ENCODE measurements at places on chromosomes 6 and 20.

DNA sequence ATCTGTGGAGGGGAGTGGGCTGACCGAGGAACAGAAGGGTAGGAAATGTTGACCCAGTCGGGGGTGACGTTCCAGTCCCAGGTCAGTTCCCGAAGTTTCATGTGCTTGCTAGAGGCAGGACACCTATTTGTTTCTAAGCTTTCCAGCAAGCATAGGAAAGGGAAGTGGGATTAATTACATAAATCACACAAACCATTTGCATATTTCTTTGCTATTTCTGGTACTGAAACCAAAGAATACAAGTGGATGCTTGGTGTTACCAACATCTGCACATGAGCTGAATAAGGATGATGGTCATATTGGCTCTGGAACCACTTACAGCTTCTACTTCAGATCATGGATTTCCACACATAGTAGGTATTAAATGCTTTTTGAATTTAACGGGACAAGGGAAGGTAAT is 546.5 kb downstream of the PRKN start:
- DNase-seq, result no peak

- DNase-seq, result no peak
These were observed 623 bp upstream of the SNX9 start for GRCh38 chr6:157822245-157823000.

GRCh38 chr6:121760745-121761144 is 325.3 kb downstream of the GJA1 start:
- DNase-seq, result no peak

GRCh38 chr6:137775720-137776119 is 91.3 kb upstream of the TNFAIP3 start:
- DNase-seq, result no peak

GRCh38 chr20:36629719-36630681 is 16.0 kb downstream of the SLA2 start:
- DNase-seq, result no peak

DNA sequence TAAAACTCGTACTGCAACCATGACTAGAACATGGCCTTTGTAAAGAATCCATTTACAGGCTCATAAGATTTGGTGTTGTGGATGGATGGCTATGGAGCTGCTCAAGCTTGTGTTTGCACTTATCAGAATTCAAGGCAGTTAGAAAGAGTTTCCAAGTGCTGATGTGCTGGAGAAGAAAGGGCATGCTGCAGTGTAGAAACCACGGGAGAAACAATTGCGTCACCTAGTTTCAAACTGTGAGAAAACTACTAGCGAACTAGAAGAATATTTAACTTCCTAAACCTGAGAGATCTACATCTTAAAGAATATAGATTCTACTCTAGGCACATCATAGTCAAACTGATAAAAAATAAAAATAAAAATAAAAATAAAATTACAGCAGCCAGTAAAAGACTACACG is 116.2 kb downstream of the SGK1 start:
- DNase-seq, result no peak

DNA sequence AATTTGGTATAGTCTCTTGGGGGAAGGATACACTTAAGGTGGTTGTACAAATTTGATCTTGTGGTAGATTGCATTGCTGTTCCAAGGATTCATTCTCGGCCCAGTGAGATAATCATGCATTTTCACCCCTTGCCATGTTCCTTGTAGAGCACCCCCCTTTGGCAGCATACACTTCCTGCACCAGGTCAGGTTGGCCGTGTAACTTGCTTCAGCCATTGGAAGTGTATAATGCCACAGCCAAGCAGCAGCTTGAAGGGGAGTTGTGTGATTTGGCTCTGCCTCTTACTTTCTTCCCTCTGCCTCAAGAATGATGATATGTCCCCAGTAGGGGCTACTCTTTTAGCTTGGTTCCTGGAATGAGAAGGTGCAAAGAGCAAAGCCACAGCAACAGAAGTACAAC is 21.9 kb downstream of the CCN2 start:
- DNase-seq, result no peak

- peak; percentile 10 for DNase-seq
These were observed 160.1 kb downstream of the SCP2D1 start for GRCh38 chr20:18973529-18974173.

DNA sequence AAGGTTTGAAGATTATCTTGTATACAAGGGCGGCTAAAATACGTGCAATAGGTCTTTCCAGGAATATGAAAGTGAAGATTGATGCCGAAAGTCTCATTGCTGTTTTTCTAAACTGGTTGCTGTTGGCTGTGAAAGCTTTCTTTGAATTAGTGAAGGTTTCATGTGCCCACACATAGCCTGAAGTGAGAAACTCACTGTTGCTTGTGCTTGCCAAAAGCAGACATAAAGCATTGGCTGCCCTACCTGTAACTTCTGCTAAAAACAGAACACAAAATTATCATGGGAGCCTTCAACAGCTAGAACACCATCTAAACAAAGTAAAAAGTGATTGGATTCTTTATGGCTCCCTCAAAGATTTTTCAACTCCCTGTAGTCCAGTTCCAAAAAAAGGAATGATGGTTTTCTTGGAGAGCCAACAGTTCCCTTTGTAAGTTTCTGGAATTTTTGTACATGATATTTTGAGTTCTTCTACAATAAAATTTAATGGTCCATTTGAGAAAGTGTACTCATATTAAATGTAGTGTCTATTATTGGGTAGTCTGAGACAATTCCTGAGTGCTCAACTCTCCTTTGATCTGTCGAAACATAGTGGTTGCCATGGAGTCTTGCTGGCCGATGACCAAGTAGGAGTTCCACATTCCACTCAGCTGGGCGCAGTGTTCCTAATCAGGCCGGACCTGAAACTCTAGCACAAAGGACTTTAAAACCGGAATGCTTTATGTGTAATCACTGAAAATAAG is 68.5 kb downstream of the PLEKHG1 start:
- DNase-seq, result peak; percentile 72

DNA sequence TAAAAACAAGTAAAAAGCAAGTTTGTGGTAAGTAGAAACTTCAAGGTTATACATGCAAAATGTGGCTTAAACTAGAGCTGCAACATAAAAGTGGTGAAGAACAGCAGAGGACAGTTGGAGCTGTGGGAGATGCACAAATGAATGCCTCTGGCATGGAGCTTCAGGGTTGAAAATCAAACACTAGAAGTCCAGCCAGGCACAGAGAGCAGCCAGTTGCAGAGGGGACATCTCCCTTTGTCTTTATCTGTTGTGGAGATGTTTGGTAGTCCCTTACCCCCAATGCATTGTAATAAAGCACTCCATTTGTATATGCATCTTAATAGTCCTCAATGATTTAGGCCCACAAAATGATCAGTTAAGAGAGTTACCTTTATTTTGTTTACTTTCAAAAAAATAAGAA is 73.1 kb upstream of the C20orf144 start:
- no peak for DNase-seq

DNA sequence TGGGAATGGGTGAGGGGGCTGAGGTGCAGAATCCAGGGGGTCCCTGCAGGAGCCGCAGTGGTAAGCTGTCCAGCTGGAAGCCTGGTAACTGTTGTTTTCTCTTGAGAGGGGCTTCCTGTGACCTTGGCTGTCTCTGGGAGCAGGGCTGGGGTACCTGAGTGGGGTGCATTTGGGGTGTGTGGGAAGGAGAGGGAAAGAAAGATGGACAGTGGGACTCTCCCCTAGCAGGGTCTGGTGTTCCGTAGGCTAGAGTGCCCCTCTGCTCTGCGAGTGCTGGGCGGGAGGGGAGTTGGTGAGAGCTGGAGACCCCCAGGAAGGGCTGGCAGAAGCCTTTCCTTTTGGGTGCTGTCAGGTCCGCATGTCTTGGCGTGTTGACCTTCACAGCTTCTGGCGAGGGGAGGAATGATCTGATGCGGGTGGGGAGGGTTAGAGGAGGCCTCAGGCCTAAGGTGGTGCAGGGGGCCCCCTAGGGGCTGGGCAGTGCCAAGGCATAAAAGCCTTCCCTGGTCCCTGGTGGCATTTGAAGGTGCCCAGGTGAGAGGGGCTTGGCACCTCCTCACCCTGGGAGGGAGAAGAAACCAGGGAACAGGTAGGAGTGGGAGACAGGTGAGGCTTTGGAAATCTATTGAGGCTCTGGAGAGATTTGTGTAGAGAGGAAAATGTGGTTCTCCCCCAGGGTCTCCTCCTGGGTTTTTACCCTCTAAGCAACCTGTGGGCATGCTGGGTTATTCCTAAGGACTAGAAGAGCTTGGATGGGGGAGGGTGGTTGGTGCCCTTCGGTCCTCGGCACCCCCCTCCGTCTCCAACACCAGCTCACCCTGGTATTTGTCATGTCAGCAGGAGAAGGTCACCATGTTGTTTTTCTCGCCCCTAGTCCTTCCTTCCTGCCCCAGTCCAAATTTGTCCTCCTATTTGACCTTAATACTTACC is 3.3 kb downstream of the VEGFA start:
- DNase-seq, result peak; percentile 63

- peak; percentile 23 for DNase-seq
These were observed 505.0 kb downstream of the PRKN start for GRCh38 chr6:162222521-162222920.

GRCh38 chr20:36591854-36592641 is 13.5 kb upstream of the RAB5IF start:
- DNase-seq, result peak; percentile 38

DNA sequence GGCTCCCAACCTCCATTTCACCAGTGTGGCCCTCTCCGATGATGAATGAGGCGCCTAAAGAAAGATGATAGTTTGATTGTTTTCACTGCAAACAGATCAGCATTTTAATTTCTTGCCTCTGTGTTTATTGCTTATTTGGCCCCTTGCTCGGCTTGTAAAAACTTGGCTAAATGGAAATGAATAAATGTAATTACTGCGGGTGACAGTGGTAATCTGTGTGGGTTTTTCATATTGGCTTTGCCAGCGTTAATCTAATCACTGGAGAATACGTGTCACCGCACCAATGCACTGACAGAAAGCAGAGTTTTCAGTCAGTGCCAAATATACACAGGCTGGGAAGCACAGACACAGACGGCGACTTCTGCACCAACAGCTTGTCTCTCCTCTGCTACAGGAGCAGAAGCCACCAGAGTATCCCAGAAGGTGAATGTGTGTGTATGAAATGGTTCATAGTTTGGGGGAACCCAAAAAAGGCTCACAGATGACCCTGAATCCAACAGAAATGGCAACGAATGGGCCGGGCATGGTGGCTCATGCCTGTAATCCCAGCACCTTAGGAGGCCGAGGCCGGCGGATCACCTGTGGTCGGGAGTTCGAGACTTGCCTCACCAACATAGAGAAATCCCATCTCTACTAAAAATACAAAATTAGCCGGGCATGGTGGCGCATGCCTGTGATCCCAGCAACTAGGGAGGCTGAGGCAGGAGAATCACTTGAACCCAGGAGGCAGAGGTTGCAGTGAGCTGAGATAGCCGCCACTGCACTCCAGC is 534.0 kb downstream of the PKHD1 start:
- no peak for DNase-seq

DNA sequence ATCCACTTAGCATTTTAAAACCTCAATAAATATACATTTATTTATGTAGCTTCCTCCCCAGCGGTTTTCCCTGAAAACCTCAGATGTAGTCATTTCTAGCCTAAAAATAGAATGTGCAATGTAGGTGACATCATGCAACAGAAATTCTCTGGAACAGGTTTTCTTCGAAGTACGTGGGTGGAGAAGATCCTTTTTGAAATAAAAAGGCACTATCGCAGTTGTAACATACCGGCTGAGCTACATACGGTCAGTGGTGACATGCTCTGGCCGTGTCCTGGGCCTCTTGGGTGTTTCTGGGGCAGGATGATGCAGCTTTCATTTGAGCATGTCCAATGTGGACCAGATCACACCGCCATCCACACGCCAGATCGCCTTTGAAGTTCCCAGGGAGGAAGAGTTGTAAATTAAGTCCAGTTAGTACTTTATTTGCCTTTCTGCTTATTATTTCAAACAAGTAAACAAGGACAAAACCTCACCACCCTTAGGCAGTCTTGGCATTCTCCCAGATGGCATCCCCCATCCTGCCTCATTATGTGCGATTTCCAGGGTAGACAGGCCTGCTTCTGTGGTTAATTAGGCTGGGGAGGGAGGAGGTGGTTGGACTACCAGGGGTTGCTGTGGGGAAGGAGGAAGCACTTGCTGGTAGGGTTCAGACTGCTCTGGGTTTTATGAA is 109.5 kb upstream of the CLDN20 start:
- peak; percentile 89 for DNase-seq

GRCh38 chr6:169702840-169703246 is 917 bp downstream of the C6orf120 start:
- no peak for DNase-seq

DNA sequence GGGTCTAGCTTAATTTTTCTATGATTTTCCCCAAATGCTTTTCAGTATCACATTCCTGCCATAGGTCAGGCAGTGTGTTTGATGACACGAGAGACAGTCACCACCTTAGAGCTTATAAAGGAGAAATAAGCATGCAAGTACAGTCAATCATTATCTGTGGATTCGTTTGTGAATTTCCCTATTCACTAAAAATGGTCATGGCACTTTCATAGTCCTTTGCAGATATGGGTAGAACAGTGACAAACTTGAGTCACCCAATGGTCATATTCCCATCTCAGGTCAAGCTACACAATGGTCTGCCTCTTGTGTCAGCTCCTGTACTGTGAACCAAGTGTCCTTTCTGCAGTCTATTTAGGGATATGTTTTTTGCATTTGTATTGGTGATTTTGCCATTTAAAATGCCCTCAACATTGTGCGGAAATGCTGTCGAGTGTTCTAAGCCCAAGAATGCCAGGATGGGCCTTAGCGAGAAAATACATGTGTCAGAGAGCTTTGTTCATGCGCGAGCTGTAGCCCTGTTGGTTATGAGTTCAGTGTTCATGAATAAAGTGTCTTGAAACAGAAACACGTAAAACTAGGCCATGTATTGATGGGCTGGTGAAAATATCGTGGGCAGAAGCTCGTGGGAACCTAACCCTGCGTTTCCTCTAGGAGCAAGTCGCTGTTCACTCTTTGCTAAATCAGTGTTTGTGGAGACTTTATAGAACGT is 19.8 kb downstream of the SUMO4 start:
- DNase-seq, result no peak

GRCh38 chr6:43608310-43608763 is 20.7 kb downstream of the GTPBP2 start:
- peak; percentile 88 for DNase-seq

DNA sequence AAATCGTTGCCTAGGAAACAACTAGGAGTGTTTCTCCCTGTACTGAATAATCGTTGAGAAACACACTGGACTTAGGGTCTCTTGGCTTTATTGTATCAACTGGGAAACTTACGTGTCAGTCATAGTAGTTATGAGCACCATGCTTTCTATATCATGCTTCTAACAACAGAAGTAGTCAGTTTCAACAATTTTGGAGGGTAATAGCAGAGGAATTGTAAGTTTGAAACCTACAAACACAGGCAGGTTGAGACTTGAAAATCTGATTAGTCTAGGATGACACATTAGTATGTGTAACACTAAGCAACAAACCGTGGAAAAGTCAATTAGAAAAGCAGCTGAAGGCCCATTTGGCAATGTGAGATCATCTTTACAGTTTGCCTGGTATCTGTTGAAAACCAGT is 43.9 kb upstream of the FABP7 start:
- DNase-seq, result no peak

DNA sequence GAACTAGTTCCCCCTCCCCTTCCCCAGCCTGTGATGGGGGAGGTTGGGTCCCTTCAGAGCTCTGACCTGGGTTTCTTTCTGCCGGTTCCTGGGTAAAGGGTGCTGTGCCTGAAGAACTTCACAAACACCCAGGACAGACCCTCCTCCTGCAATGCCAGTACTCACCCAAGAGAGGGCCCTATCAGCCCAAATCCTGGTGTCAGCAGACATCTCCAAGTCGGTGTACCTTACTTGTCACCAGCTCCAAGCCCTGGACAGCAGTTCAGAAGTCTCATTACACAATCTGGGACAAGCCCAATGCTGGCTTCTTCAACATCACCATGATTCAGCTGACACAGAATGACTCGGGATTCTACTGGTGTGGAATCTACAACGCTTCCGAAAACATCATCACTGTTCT is 467 bp downstream of the TREML4 start:
- DNase-seq, result peak; percentile 4

- DNase-seq, result no peak
These were observed 177.2 kb upstream of the DTNBP1 start for GRCh38 chr6:15839969-15840541.

All from fibroblast of mammary gland (primary cell).